CD4-positive, alpha-beta T cell treated with Interleukin-12 subunit alpha and Interleukin-12 subunit beta, for 1 hour (primary cell): ENCODE measurements at places on chromosomes 11 and 22.

- DNase-seq: no peak
Measured at GRCh38 chr11:27722117-27722952, 22.1 kb upstream of the BDNF start.

DNA sequence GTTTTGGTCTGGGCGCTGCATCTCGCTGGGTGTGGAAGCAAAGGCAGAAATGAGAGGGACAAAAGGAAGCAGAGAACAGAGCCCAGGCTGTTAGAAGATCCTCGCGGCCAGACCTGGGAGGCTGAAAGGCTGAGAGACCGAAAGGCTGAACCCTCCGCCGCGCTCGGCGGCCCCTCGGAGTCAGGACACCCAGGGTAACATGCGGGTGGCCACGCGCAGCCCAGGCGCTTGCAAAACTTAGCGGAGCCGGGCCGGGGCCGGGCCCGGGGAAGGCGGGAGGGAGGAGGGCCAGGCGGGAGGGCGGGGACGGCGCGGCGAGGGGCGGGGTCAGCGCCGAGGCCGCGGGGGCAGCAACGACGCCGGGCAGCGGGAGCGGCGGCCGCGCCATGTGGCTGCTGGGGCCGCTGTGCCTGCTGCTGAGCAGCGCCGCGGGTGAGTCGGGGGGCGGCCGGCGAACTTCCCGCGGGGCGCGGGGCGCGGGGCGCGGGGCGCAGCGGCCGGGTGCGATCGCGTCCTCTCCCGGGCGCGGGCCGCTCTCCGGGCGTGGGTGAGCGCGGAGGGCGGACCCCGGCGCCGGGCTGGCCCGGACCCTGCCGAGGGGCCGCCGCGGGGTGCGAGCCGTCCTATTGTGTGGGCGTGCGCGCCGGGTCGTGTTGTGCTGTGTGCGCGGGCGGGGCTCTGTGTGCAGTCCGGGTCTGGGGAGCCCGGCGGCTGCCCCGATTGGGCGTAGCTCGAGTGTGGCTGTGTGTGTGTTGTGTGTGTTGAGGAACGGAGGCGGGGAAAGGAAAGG, at the start of gene LDLRAD3:
LDLRAD3 (plus strand) TSS at position 350 of the 790 bp plus-strand sequence; CDS start at position 387, 37 bp downstream.
- peak; percentile 19 for DNase-seq

GRCh38 chr11:77249427-77249826, 52.1 kb downstream of the GDPD4 start:
- no peak for DNase-seq

- DNase-seq: no peak
Measured at GRCh38 chr11:67667490-67668191, 6.8 kb downstream of the ALDH3B2 start.

DNA sequence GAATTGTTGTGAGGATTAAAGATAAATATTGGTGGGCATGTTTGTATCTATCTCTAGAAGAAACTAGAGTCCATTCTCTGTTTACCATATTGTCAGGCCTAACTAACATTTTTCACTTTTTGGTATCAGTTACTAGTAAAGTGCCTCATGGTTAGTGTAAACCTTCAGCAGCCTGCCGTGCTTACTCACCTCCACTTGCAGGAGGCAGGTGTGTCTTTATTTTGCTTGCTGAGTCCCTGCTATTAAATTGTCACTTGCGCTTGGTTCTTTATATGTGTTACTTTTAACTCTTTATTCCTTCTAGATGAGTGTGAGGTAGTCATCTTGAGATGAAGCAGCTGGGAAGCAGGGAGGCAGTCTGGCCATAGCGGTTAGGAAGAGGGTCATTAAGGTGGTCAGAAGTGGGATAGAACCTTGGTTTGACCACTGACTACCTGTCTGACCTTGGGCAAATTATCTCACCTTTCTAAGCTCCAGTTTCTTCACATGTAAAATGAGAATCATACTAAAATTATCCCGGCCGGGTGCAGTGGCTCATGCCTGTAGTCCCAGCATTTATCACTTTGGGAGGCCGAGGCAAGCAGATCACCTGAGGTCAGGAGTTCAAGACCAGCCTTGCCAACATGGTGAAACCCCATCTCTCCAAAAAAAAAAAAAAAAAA, 21.2 kb downstream of the PPP6R3 start:
- no peak for DNase-seq

- no peak for DNase-seq
Measured at GRCh38 chr22:45923835-45924234, 53.1 kb downstream of the WNT7B start.

- DNase-seq: no peak
Measured at GRCh38 chr11:34585304-34585734, 35.6 kb upstream of the EHF start.

DNA sequence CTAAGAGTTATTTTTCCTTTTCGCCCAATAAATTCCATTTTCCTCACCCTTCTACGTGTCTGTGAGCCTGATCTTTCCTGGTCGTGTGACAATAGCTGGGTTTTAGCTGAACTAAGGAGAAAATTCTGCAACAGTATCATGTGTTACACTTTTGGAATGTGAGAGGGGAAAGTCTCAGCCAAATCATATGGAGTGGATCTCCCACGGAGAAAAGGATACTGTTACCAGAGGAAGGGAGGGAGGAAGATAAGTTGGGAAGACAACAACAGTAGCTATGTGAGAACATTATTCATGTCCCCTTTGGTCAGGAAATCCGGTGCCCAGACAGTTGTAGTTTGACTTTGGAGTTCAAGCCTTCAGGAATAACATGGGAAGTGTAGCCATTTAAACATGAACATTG, 584.0 kb upstream of the RAG2 start:
- DNase-seq: no peak

DNA sequence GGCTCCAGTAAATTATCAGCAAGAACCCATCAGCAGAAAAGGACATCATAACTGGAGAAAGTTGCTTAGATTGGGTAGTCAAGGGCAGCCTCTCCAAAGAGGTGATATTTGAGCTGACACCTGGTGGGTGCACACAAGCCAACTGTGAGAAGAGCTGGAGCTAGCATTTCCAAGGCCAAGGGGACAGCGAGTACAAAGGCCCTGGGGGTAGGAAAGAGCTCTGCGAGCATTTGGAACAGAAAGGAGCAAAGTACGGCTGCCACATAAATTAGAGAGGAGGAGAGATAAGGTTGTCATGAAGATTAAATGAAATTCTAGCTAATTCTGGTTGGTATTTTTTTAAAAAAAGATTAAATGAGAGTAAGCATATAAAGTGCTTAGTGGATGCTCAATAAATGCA, 21.7 kb upstream of the SMCO4 start:
- no peak for DNase-seq

- DNase-seq: no peak
Measured at GRCh38 chr11:131579932-131580387, 209.5 kb downstream of the NTM start.

- no peak for DNase-seq
Measured at GRCh38 chr11:95972060-95972459, 48.2 kb upstream of the MTMR2 start.

GRCh38 chr22:45504373-45505341, 2.0 kb downstream of the FBLN1 start:
- DNase-seq: no peak

DNA sequence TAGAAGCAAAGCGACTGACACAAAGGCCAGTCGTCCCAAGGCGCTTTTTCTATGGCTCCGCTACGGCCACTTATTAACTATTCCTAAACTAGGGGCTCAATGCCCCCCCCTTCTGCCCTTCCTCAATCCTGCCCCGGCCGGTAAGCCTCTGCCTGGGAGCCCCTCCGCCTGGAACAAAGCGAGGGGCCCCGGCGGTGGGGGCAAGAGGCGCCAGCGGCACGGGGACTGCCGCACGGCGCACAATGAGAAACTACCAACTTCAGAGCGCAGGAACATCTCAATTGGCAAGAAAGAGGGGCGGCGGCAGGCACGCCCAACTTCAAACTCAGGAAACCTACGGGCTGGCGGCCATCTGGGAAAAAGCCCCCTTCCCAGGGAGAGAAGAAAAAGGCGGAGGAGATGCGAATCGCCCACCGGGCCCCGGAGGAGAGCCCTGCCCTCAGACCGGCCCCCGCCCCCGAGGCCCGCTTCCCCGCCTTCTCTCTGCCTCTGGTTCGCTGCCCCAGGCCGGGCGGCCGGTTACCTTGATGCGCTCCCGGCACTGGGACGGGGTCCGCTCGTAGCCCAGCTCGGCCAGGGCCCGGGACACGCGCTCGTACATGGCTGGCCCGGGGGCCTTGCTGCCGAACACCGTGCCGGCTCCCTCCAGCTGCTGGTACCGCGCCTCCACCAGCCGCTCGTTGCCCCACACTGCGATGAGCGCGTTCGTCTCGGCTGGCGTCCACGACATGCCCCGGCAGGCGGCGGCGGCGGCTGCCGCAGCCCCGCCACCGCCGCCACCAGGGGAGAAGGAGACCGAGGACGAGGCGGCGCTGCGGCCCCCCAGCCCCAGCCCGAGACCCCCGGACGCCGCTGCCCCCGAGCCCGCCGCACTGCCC, 619 bp downstream of the MSANTD2 start:
- peak; percentile 42 for DNase-seq

GRCh38 chr11:92067016-92067415, 157.6 kb upstream of the FAT3 start:
- DNase-seq: no peak

DNA sequence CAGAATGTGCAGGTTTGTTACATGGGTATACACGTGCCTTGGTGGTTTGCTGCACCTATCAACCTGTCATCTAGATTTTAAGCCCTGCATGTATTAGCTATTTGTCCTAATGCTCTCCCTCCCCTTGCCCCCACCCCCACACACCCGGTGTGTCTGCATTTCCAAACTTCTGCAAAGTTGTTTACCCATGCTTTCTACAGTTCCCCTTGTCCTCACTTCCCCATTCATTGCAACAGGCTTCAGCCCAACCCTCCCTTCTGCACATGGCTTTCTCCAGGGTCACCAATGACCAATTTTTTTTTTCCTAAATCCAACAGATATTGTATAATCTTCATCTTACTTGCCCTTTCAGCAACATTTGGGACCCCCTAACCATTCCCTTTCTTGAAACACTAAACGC, 32.0 kb upstream of the NUP50 start:
- no peak for DNase-seq

GRCh38 chr22:36103891-36104290, 56.7 kb downstream of the APOL3 start:
- no peak for DNase-seq

- DNase-seq: no peak
Measured at GRCh38 chr11:69843529-69843921, 24.3 kb upstream of the FGF3 start.

GRCh38 chr11:14356342-14356741, 2.6 kb downstream of the RRAS2 start:
- no peak for DNase-seq

DNA sequence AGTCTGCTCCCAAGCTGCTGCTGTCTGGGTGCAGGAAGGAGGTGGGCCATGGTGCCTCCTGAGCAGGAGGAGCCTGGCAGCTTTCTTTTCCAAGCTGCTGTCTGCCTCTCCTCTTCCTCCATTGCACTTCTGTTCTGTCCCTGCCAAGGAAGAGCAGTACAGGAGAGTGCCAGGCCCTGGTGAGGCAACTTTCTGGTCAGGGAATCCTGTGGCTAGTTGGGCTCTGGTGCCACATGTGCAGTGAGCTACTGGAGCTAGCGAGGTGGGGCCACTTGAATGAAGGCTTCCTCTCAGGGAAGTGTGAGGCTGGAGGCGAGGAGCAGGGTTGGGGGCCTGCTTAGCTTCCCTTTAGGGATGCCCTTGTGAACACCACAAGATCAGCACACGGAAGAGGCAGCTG, 90.0 kb downstream of the TSPAN18 start:
- no peak for DNase-seq

DNA sequence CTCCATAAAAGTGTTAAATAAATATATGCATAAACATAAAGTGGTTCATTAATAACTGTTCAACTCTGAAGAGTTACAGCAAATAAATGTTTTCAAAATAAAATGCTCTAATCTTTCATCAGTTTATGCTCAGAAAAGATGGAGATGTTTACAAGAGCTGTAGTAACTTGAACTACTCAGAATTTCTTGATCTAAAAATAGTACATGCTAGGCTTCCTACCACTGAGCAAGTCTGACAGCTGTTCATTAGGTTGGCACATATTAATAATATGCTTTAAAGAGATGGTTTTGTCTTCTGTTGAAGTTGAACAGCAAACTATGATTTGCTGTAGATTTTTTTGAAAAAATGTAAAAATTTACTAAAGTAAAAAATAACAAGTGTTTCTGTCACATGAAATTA, 10.8 kb upstream of the SLN start:
- no peak for DNase-seq

- no peak for DNase-seq
Measured at GRCh38 chr22:26182723-26183122, 13.5 kb downstream of the SEZ6L start.

DNA sequence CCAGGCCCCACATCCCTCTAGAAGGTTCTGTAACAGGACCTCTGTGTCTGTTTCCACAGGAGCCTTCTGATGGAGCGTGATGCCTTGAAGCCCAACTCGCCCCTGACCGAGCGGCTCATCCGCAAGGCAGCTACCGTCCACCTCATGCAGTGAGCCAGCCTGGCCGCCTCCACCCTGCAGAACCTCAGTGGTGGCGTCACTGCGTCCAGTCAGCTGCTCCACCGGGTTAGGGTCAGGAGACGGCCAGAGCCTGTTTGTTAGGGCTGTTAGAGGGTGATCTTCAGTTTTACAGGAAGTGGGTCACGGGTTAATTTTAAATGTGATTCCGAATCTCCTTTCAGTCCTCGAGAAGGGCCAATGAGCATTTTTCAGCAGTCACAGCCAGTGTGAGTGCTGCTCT, 3.9 kb upstream of the GTSE1 start:
- DNase-seq: no peak

DNA sequence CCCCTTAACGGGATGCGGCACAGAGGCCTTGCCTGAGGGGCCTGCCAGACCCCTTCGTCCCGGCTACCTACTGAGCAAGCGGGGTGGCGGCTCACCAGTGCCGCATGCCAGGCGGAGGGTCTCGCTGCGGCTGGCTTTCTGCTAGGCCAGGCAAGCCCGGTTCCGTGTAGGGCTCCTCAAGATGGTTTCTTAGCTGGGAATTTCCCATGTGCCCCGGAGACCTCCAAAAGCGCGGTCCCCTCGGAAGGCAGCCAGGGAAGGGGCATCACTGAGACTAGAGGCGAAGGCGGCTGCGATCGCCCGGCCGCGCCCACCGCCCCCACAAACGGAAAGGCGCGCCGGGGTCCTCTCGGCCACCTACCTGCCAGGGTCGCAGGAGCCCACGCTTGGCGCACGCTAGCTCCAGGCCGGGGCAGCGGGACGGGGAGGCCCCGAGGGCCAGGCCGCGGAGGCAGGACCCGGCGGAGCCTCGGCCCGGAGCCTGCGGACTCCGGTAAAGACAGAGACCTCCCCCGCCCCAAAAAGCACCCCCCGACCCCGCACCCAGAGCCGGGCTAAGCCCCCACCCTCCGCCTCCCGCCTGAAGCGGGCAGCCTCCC, 23.8 kb downstream of the MICAL3 start:
- DNase-seq: peak; percentile 61

GRCh38 chr11:130897262-130898182, 18.8 kb downstream of the SNX19 start:
- no peak for DNase-seq

GRCh38 chr11:107676336-107677057, 35.4 kb downstream of the SLN start:
- DNase-seq: no peak

GRCh38 chr11:88326099-88326498, 11.4 kb downstream of the CTSC start:
- DNase-seq: no peak
